HS-5 (cell line): ENCODE measurements at places on chromosomes 5 and 9.
A peak's percentile ranks its signal among the peaks of the same experiment; 100 is the strongest.

DNA sequence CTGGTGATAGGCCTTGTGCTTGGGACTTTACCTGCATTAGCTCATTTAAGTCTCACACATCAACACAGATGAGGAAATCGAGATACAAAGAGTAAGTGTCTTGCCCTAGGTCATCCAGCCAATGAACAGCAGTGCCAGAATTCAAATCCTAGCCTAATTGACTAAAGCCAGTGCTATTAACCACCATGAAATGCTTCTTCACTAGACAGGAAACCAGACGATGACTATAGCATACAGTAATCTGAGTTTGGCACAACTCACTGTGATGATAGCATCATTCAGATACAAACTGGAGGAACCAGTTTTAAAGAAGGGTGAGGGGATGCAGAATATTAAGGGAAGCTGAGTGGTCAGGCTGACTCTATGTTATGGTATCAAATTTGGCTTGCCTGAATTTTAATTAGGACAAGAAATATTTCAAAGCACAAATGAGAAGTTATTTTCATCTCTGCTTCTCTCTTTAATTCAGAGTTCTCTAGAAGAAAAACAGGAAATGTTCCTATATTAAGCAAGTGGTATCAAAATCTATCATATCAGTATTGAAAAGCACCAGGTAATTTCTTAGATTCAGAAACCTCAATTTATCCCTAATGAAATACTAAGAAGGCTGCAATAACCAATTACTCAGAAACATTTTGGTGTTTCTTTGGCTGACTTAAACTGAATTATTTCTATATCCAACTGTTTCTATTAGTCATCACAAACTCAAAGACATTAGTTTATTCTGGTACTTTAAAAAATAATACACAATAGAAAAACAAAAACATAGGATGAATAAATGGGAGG, 147.0 kb upstream of the RASA1 start:
- peak; percentile 86 for DNase-seq

DNA sequence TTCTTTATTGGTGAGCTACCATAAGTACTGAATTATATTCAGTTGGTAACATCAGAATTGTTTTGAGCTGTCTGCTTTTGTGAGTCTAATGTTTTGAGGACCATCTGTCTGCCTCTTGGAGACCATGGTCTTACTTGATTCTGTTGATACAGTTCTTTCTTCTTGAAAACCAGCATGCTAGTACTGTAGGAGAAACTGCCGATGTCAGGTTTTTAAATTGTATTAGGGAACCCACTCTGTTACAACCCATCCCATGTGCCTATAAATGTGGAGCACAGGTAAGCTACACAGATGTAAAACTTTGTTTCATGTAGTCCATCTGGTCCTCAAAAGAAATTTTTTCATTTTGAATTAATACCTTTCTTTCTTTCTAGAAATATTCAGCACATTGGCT, 103.4 kb upstream of the DMRTA1 start:
- no peak for DNase-seq

GRCh38 chr9:96423322-96423984, 5.3 kb upstream of the ZNF367 start:
- DNase-seq = no peak

DNA sequence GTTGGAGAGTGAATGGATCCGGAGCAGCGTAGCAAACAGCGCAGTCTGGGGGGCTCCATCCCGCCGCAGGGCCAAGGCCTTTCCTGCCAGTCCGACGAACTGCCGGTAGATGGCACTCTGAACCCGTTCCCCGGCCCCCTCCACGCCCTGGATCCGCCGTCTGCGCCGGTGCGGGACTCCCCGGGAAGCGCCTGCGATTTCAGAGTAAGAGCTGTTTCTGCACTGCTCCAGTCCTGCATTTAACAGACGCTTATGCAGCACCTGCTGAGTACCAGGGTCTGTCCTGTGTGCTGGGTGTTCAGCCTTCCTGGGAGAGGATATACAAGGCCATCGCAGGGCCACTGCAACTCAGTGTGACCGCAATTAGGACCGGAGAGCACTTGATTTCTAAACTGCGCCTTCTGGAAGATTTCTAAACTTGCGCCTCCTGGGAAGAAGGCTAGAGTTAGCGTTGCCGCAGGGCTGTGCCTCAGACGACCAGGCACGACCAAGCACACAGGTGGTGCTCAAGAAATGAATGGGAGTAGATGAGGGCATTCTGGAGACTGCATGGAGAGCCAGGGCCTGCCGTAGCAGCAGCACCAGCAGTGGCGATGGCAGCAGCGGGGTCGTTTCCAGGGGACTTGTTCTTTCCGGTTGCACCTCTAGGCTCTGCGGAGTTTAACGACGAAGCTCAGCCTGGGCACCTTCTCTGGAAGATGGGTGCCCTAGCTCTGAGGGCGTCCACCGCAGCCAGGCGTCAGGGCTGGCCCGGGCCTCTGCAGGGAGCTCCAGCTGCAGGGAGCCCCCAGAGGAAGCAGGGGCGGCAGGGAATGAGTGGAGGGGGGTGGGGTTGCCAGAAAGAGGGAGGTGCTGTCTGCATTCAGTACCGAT, 14.3 kb upstream of the TIFAB start:
- no peak for DNase-seq

GRCh38 chr5:56434986-56435385, 201.9 kb upstream of the ANKRD55 start:
- no peak for DNase-seq

- no peak for DNase-seq
Measured at GRCh38 chr5:145902421-145902820, 29.6 kb upstream of the GRXCR2 start.

GRCh38 chr5:133613743-133614142, 1.4 kb upstream of the FSTL4 start:
- no peak for DNase-seq

GRCh38 chr5:154309805-154310204, 119.3 kb downstream of the GALNT10 start:
- DNase-seq = no peak

DNA sequence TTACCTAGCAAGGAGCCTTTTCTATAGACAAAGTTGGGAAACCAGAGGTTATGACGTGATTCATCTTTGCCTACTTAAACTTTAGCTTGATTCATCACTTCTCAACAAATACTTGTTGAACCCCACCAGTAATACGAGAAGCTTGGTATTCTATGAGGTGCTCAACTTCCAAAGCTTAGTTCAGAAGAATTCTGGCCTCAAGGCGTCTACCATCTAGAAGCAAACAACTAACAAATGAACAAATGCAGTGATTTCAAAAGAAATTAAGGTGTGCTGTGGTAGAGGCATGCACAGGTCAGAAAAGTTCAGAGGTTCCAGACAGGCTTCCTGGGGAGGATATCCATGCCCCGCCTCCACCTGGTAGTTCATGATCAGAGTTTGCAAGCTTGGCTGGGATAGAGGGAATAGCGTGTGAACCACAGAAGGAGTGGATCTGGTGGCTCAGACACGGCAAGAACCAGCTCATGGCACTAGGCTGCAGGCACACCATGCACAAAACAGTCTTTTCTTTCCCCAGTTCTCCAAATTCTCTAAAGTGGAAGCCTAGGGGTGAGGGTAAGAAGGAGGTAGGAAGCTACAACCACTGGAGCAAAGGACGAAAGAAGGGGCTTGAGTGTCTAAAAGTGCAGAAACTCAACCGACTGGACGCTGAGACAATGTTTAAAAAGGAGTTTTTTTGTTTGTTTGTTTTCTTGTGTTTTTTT, 473.0 kb downstream of the RAB3C start:
- DNase-seq = no peak

DNA sequence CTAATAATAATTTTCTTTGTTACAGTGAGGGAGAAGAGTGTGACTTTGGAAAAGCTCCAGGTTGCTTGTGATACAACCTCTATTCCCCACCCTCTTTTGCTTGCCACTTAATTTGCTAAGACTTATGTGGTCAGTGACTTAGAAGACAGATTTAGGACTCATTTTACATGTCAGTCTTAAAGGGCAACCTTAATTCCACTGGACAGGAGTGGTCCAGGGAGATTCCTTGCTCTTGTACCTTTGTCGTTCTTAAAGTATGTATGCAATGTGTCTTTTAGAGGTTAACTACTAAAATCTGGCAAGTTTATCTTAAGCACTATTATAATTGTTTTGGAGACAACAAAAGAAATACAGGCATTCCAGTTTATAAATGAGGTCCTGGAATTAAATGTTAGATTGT, 20.0 kb downstream of the SLC30A5 start:
- no peak for DNase-seq

- no peak for DNase-seq
Measured at GRCh38 chr9:102434545-102434944, 560.6 kb upstream of the CYLC2 start.

DNA sequence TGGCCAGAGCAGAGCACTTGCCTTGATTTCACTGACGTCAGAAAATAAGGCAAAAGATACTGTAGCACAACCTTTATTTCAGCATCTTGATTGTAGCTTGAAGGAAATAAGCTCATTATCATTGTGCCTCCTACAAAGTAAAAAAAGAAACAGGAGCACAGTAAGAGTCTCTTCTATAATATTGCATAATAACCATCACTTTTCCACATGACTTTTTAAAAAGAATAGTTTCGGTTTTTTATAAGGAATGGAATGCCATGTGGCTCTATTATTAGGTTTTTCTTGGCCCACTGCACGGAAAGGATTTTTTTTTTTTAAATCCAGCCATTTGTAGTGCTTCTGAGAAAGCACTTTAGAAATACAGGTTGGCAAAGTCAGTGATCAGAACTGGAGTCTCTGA, 655.3 kb downstream of the LRRC70 start:
- DNase-seq = no peak

DNA sequence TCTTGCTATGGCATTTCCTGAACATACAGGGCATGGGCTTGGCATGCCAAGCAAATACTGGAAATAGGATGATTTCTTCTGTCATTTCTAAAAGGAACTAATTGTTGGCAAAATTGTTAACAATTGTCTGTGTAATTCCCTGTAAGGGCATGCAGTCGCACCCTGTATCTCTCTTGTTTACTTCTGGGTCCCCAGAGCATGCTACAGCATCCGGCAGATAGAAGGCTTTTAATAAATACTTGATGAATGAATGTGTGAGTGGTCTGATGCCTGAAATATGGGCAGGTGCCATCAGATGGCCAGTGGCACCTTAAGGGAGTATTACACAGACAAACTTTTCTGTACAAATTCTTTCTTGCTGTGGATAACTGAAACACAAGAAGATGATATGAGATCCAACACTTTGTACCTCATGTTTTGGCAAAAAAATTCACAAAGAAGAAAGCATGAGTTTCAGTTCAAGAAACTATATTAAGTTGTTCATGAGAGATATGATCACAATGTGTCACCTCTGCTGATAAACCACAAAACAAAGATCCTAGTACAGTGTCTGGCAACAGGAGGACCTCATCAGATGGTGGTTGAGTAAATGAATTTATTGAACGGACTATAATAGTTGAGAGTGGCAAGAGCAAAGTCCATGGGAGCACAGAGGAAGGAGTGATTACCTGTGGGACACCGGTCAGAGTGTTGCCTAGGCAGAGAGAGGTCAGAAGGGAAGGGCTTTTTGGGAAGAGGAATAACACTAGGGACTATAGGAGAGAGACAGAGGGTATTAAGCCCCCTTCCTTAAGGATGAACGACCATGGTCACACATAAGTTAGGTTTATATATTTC, 194.2 kb downstream of the ATP10B start:
- DNase-seq = no peak

DNA sequence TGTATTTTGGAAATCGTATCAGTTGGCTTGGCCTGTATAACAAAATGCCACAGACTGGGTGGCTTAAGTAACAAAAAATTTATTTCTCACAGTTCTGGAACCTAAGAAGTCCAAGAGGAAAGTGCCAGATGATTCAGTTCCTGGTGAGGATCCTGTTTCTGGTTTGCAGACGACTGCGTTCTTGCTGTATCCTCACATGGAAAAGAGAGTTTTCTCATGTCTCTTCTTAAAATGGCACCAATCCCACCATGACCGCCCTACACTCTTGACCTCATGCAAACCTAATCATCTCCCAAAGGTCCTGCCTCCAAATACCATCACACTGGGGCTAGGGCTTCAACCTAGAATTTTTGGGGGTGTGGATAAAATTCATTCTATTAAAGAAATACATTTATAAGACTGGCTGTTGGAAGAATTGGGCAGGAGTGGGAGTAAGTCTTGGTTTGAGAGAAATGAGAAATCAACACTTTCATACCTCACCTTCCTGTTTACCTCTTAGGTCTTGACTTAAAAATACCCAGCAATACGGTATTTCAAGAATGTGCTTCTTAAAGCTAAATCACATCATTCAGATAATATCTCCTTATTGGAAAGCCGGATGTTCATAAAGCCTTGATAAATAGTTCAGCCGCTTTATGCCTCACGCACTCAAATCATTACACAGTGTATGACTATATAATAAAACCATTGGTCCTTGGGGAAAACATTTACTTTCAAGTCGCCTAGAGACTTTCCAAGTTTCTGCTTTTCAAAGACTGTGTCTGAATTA, 28.7 kb downstream of the PTTG1 start:
- DNase-seq = no peak

GRCh38 chr5:138784590-138784989, 31.4 kb downstream of the CTNNA1 start:
- DNase-seq = no peak

DNA sequence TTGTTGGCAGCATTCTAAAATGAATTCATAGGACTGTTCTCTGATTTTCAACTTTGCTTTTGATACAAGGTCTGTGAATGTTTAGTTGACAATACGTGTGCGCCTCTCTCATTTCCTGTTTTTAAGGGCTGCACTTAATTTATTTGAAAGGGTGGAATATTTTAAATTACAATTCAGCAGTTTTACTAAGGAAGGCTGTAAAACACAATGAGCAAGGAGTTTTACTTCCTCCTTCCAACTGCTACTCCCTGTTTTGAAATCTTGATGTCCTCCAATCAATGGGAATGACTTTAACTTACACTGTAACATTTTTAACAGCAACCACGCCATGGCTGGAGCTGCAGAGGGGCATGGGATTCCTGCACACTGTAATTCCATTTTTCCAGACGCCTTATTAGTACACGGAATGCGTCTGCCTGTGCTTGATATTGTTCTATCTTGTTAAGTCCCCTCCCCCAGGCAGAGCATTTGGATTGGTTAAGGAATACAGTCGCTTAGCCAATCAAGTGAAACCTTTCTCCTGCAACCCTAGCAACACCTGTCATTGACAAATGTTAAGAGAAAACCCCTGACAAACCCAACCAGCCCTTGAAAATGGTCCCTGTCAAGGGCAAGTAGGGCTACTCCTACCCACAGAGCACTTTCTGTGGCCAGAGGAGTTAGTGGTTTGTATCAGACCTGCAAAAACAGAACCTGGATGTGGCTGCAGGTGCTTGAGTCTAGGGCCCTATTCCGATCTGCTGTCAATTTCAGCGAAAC, 12.5 kb upstream of the ZSWIM6 start:
- no peak for DNase-seq

DNA sequence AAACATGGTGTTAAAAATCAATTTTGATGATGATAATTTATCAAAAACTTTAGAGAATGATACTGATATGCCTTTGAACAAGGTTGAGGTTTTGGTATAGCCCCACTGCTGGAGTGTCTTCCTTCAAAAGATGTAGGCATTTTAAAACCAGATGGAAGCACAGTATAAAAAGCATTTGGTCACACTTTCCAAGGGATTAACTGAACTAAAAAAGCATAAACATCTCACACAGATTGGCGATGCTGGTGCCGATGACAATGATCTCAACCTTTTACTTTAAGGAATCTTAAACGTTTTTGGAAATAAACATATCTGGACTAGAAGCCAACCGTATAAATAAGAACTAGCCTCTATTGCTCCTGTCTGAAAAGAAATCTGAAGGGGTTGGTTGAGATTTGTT, 488.4 kb downstream of the ENC1 start:
- no peak for DNase-seq
